Activated CD4-positive, alpha-beta T cell treated with anti-CD3 and anti-CD28 coated beads, Interleukin-2, amount 50 U/mL, for 16 hours (primary cell): ENCODE measurements at places on chromosomes 6 and 20.

GRCh38 chr20:21609221-21609620 is 95.4 kb upstream of the NKX2-2 start:
- no peak for DNase-seq

DNA sequence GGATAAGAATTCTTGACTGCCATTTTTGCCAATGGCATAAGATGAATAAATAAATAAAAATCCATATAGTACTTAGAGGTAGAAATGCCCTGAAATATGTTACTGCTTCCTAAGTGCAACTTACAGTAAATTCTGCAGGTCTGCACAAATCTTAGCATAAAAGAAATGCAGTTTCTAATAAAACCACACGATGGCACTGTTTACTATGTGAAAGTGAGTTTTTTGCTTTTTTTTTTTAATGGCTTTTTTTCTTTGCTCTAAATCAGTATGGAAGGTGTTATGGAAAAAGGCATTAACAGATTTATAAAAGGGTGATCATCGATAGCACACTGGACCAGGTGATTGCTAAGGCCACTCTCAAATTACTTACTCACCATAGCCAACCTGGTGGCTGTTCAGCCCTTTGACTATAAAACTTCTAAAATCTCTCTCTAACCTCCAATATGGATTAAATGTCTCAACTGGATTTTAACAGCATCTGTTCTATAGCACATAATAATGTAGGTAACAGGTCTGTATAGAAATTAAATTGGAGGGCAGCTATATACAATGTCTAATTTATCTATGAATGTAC is 45.8 kb downstream of the AHI1 start:
- DNase-seq: peak; percentile 39

DNA sequence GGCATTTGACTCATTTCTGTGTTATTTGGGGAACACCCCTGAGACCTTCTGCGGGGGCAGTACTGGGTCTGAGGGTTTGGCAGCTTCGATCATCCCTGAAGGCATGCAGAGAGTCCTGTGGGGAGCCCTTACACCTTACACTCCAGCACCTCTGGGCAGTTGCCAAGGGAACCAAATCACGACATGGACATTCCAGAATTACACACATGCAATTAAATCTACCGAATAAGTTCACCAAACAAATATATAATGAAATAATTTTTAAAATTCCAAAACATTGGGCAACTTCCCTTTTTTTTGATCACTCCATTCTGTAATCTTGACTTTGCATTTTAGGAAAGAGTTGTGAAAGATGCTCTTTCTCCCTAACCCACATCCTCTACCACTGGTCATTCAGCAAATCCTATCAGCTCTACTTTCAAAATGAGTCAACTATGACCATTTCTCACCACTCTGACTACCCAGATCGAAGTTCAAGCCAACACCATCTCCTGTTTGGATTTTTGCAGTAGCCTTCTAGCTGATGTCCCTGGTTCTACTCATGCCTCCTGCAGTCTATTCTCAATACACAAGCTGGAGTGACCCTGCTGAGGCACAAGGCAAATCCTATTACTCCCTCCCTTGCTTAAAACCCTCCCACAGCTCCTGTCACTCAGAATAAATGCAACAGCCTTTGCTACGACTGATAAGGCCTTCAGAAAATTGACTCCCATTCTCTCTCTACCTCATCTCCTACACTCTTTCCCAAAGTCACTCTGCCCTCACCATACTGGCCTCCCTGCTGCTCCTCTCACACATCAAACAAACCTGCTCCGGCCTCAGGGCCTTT is 533.3 kb downstream of the HACE1 start:
- DNase-seq: peak; percentile 3

DNA sequence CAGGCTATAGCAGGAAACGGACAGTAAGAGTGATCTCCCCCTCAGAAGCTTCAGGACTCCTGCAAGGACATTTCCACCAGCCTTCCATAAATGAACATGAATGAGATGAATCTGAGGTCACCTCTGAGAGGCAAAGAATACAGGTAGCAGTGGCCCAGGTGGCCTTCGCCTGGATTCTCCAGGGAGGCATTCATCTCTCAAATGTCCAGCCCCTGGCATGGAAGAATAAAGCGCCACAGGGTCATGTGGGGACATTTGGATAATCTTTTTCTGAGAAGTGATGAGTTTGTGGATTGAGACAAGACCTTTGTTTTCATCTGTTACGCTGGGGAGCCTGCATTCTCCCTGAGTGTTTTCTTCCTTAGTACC is 2.9 kb downstream of the GMPR start:
- no peak for DNase-seq

- DNase-seq: no peak
Measured at GRCh38 chr20:38757145-38757775, 9.0 kb downstream of the ACTR5 start.

GRCh38 chr6:1821164-1821512 is 211.4 kb downstream of the FOXC1 start:
- no peak for DNase-seq

GRCh38 chr6:36272234-36272633 is 2.4 kb downstream of the PNPLA1 start:
- DNase-seq: no peak
